Pancreas (tissue), 10 donors: ENCODE measurements at places on chromosomes 2 and 18.
A peak's percentile ranks its signal among the peaks of the same experiment; 100 is the strongest.

DNA sequence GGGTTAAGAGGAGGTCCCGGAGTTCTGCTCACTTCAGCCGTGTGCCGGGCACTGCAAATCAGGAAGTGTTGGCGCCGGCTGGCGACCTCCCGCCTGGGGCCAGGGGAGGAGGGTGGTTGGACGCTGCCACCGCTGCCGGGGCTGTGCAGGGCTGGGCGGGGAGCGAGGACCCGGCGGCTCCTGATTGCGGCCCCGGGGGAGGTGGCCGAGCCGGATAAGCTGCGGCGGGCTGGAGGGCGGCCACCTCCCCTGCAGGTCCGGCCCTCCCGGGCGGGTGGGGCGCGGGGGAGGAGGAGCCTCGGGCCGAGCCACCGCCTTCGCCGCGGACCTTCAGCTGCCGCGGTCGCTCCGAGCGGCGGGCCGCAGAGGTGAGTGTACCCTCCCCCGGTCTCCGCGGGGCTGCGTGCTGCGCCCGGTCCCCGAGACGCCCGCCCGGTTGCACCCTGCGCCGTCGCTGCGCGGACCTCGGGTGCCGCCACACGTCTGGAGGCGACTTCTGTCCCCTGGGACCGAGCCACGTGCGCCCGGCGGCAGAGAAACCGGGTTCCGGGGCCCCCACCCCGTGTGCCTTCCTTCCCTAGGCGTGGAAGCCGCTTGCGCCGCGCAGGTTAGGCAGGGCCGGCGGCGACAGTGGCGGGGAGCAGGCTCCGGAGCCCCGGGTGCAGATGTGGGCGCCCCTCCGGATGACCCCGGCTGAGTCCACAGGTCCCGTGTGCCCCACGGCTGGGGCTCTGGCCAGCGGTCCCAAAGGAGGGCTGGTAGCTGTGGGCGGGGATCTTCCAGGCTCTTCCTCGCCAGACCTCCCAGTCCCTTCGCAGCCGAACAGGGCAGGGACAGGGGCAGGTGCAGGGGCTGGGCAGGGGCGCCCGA, at the start of gene STEAP3:
TSS of gene STEAP3 (plus strand) at position 314 of the 870 bp plus-strand sequence. CDS start 7,179 bp downstream, outside the sequence.
- DNase-seq = peak; percentile 91

DNA sequence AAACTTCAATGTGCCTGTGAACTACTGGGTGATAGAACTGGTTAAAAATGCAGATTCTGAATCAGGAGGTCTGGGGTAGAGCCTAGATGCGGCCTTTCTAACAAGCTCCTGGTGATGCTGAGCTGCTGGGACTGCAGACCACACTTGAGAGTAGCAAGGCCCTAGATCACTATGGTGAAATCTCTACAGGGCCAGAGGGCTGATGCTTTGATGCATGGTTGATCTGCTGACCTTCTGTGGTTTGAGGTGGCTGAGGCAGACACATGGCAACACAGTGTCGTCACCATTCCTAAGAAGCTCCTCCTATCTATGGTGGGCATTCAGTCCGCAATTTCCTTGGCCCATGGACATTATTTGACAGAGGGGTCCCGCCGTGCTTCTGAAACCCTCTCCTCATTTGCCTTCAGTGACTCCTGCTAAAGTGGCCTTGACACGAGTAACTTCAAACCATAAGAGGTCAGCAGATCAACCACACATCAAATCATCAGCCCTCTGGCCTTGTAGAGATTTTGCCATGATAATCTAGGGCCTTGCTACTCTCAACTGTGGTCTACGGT, 19.8 kb downstream of the CCDC68 start:
- DNase-seq = no peak

DNA sequence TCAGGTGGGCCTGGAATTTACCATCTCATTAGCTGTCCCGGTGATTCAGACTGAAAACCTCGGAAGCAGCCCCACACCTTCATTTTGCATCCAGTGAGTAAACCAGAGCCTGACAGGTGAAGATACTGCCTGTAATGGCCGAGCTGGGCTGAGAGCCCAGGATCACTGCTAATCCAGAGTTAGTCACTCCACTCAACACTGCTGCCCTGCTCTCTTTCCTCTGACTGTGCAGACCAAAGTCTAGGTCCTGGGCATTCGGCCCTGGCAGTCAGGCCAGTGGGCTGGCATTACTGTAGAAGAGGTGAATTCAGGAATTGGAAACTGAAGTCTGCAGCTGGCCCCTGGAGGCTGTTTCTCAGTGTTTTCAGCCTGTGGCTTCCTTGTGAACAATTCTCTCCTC, 44.3 kb downstream of the TMEM17 start:
- peak; percentile 70 for DNase-seq

GRCh38 chr2:147500819-147501395, 343.9 kb upstream of the ACVR2A start:
- no peak for DNase-seq

DNA sequence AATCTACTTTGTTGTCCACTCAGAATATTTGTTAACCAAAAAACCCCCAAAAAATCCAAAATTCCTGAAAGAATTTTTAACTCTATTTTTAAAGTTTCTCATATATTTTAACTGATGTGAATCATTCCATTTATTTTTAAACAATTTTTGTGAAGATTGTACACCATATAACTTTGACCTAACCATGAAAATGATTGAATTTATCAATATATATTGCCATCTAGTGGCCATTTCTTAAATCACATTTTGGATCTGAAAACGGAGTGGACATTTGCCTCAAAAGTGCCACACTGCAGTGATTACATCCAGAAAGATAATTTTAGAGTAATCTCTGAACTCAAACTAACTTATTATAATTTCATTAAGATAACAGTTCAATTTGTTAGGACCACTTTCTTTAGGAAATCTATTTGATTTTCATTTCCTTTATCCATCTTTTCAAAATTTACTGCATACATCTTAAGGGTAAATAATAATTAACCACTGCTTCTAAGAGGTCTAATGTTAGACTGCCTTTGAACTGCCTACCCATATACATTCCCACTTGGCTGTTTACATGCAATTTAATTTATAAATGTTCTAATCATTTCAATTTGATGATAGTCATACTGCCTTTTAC, 71.1 kb downstream of the DSC3 start:
- DNase-seq = no peak

DNA sequence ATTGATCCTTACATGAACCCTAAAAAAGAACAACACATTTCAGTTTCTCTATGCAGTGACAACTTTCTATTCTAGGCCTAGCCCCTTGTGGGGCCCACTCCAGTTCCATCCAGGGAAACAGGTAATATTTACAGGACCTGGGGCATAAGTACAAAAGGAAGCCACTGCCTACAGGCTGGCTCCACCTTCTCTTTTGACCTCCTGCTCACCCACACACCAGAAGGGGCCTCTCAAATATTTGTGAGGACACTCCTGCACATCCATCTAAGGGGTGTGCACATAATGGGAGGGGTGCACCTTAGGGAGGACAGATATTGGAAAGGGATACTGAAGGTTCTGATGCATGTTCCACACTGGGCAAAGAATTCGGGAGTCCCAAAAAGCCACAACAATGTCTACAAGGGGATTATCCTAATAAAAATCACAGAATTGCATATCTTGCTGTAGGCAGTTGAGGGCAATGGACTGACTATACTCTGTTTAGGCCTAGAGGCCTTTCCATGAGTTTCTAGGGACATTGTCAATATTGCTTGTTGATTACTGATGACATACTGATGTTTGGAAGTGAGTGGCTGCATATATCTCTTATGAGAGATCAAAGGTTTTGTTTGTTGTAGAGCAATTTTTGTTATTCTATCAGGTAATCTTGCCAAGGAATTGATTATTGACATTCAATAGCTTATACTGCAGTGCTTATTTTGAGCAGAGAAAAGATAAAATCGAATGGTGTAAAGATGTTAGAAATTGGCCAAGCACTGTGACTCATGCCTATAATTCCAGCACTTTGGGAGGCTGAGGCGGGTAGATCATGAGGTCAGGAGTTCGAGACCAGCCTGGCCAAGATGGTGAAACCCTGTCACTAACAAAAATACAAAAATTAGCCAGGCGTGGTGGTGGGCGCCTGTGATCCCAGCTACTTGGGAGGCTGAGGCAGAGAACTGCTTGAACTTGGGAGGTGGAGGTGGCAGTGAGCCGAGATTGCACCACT, 23.8 kb upstream of the HNRNPA3 start:
- DNase-seq = no peak
